ENCODE measurements at places on chromosomes 5 and 9. TPM values are rescaled to one million over a fixed set of nuclear protein-coding genes. Genes with fewer than 3 reads are reported as not detected.

DNA sequence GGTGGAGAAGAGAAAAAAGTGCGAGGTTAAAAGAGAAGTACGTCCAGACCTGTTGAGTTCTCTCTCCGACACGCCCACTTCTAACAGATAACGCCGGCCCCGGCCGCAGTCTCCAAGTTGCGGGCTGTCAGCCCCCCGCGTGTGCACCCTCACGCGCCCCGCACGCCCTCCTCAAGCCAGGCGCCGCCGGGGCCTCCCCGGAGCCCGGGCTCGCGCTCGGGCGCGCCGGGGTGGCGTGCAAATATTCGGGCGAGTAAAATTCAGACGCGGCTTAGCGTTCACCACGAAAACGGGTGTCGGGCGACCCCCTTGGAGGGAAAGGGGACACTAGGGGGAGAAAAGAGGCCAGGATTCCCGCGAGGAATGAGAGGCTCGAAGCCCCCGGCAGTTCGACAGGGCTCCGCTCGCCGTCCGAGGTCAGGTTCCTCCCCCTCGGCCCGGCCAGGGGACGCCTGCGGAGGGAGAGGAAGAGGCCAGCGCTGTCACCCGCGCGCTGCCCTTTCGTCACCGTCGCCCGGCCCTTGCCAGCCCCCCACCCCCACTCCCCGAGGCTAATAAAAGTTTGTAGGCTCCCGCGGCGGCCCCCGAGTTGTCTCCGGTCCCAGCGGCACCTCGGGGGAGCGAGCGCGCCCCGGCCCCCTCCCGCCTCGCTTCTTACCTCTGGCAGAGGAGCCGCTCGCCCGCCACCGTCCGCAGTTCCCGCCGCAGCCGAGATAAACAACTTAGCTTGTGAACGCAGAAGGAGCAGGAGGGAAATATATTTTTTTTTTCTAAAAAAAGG is 743 bp downstream of the NR3C1 start:
- DNase-seq, result peak; percentile 45

DNA sequence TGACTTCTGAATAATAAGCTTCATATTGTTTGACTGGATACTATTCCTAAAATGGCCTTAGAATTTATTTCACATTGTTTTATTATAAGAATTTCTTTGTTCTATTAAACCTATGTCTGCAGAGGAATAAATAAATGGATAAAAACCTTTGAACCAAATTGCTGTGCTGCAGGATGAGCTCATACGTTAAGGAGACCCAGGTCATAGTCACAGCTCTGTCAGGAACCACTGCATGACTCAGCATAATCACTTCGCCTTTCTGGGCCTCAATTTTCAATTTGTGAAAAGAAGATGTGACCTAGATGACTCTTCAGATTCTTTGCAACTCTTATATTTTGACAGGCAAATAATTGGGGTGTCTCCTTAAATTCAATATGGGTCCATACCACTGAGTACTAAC is 36.7 kb upstream of the HMHB1 start:
- no peak for DNase-seq

GRCh38 chr5:168301593-168302390 is 10.3 kb downstream of the WWC1 start:
- peak; percentile 76 for DNase-seq

GRCh38 chr9:85941966-85942912 is 1.3 kb downstream of the NAA35 start:
- no peak for DNase-seq

Gene BRD3
- total RNA-seq, result 10.7 TPM

Gene SH3RF2
- total RNA-seq, result 37.1 TPM
